NCI-H460 (cell line): ENCODE measurements at places on chromosomes 4 and X. TPM values are rescaled to one million over a fixed set of nuclear protein-coding genes. Genes with fewer than 3 reads are reported as not detected.

TSPAN6 gene
- 35.3 and 40.8 TPM in 2 replicates for total RNA-seq

TMEM35A gene
- total RNA-seq = 0.69 and 0.74 TPM in 2 replicates

CTAG1A gene
- not detected in 2 replicates for total RNA-seq

DCAF12L2 gene
- 1.2 and 1.3 TPM in 2 replicates for total RNA-seq

GK gene
- 10.4 and 15.4 TPM in 2 replicates for total RNA-seq

KDR gene
- total RNA-seq = 0.10 and 0.35 TPM in 2 replicates

MAGEE2 gene
- not detected in 2 replicates for total RNA-seq
